Testis (tissue), 5 donors: ENCODE measurements at places on chromosomes 16 and 17. TPM values are rescaled to one million over a fixed set of nuclear protein-coding genes. Genes with fewer than 3 reads are reported as not detected.

The ZNF267 gene
- total RNA-seq = 18.7 TPM

The BEAN1 gene
- total RNA-seq = 6.1 TPM

The NPIPB4 gene
- 160 TPM for total RNA-seq

The RPTOR gene
- 56.6 TPM for total RNA-seq

The KRT24 gene
- not detected for total RNA-seq

The SEZ6L2 gene
- total RNA-seq = 57.5 TPM

The TRIM72 gene
- total RNA-seq = 0.50 TPM

The CAPN15 gene
- 115 TPM for total RNA-seq

The QRICH2 gene
- 39.0 TPM for total RNA-seq

The NLE1 gene
- total RNA-seq = 14.6 TPM

The ITGAX gene
- total RNA-seq = 2.8 TPM

The HOXB5 gene
- 0.71 TPM for total RNA-seq

The DOC2B gene
- total RNA-seq = 1.4 TPM

The PRR29 gene
- total RNA-seq = 12.2 TPM

The SMYD4 gene
- total RNA-seq = 23.0 TPM

The MT3 gene
- 4.6 TPM for total RNA-seq

The CRHR1 gene
- 1.9 TPM for total RNA-seq

GRCh38 chr16:67240506-67240905 is 6.8 kb downstream of the FHOD1 start:
- no peak overlapping the region for H3K4me3 ChIP-seq
- H3K4me1 ChIP-seq = peaks cover 34% of the 10 kb centered on the region
- DNase-seq = no peak
- H3K27me3 ChIP-seq = no peaks in the 10 kb centered on the region
- no peaks in the 10 kb centered on the region for H3K36me3 ChIP-seq
- peak overlapping the region; percentile 75 for H3K27ac ChIP-seq

- H3K27ac ChIP-seq = no peak overlapping the region
- no peaks in the 10 kb centered on the region for H3K36me3 ChIP-seq
- no peak for DNase-seq
- H3K4me1 ChIP-seq = peaks cover 20% of the 10 kb centered on the region
Observed at GRCh38 chr17:81197409-81197795, 25.4 kb downstream of the CEP131 start.

- H3K27ac ChIP-seq = no peak overlapping the region
- H3K27me3 ChIP-seq = no peaks in the 10 kb centered on the region
- H3K4me3 ChIP-seq = no peak overlapping the region
- no peaks in the 10 kb centered on the region for H3K4me1 ChIP-seq
- no peaks in the 10 kb centered on the region for H3K36me3 ChIP-seq
- DNase-seq = no peak
Observed at GRCh38 chr16:16988963-16989362, 481.8 kb downstream of the XYLT1 start.

- H3K27ac ChIP-seq = no peak overlapping the region
- DNase-seq = no peak
- H3K36me3 ChIP-seq = no peaks in the 10 kb centered on the region
- H3K4me3 ChIP-seq = no peak overlapping the region
- no peaks in the 10 kb centered on the region for H3K4me1 ChIP-seq
Observed at GRCh38 chr17:28142305-28142704, 99.8 kb downstream of the NLK start.

DNA sequence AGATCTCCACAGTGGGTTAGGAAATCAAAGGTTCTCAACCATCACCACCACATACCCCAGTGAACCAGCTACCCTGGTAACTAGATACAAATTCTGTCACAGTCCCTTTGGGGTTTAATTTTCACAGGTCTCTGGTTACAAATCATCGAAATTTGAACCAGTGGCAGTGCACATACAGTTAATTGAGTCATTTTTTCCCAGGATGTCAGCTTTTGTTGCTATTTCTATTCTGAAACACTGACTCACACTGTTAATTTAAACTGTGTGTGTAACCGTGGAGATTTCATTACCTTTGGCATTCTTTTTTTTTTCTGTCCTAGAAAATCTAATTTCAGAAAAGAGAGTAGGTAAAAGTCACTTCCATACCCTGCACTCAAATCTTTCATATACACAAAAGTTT is 511.5 kb downstream of the TOX3 start:
- H3K4me3 ChIP-seq = no peak overlapping the region
- H3K27me3 ChIP-seq = no peaks in the 10 kb centered on the region
- no peak overlapping the region for H3K27ac ChIP-seq
- H3K36me3 ChIP-seq = no peaks in the 10 kb centered on the region
- H3K4me1 ChIP-seq = no peaks in the 10 kb centered on the region

DNA sequence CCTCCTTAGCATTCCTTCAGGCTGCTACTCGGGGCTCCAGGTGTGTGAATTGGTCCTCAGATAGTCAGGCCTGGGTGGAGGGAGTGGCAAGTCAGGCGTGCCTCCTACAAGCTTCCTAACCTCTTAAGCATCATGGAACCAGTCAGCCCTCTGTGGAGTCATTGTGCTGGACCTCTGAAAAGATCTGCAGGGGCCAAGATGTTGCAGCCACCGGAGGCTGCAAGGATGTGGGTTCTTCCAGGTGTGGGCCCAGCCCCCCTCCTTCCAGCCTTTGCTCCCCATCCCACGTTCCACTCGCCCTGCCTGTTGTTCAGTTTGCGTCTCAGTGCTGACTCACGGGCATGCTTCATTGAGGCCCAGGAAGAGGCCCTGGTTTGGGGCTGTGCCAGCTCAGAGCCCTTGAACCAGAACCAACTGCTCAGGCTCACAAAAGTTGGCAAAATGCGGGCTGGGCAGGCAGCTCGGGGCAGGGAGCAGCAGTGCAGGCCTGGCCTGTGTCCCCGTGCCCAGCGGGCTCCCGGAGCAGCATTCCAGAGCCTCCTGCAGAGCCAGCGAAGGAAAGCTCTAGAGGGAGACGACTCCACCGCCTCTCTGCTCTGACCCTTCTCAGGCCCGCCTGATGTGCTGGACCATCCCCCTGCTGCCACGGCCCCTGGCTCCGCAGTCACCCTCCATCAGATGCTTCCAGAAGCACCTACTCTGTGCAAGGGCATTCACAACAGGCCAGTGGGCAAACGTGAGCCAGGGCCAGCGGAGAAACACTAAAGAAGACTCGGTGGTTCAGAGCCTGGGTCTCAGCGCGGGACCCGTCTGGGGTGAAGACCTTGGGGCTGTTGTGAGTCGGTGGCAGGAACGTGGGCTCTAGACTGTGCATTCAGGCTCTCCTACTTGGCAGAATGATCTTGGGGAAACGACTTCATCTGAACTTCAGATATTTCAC is 7.5 kb downstream of the LDHD start:
- peaks cover 42% of the 10 kb centered on the region for H3K4me1 ChIP-seq
- DNase-seq = peak; percentile 92
- no peak overlapping the region for H3K4me3 ChIP-seq
- no peaks in the 10 kb centered on the region for H3K27me3 ChIP-seq
- H3K36me3 ChIP-seq = no peaks in the 10 kb centered on the region

DNA sequence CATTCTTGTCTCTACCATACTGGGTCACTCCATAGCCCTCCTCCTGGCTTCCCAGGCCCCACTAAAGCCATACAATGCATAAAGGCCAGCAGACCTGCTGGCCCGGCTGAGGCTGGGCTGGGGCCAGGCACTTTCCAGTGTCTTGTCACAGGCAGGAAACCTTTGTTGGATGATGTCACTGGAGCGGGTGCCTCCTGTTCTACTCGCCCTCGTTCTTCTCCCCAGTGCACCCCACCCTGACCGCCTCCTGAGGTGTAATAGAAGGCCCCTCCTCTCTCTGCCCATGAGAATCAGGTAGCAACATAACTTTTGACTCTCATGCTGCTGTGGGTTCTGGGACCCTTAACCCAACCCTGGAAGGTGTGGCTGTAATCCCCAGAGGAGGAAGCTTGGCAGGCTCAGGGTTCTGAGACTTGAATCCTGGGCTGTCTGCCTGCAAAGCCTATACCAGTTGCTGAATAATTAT is 54.2 kb upstream of the IL34 start:
- H3K27me3 ChIP-seq = no peaks in the 10 kb centered on the region
- peak overlapping the region; percentile 53 for H3K27ac ChIP-seq
- no peak overlapping the region for H3K4me3 ChIP-seq
- no peaks in the 10 kb centered on the region for H3K36me3 ChIP-seq
- peak; percentile 57 for DNase-seq

GRCh38 chr17:7834542-7834956 is 532 bp downstream of the KDM6B start:
- H3K27me3 ChIP-seq = no peaks in the 10 kb centered on the region
- H3K4me3 ChIP-seq = peak overlapping the region; percentile 91
- peak overlapping the region; percentile 99 for H3K27ac ChIP-seq

- H3K27ac ChIP-seq = no peak overlapping the region
- H3K27me3 ChIP-seq = no peaks in the 10 kb centered on the region
- H3K4me3 ChIP-seq = no peak overlapping the region
- DNase-seq = no peak
Observed at GRCh38 chr16:87926246-87927194, 9.8 kb downstream of the CA5A start.

DNA sequence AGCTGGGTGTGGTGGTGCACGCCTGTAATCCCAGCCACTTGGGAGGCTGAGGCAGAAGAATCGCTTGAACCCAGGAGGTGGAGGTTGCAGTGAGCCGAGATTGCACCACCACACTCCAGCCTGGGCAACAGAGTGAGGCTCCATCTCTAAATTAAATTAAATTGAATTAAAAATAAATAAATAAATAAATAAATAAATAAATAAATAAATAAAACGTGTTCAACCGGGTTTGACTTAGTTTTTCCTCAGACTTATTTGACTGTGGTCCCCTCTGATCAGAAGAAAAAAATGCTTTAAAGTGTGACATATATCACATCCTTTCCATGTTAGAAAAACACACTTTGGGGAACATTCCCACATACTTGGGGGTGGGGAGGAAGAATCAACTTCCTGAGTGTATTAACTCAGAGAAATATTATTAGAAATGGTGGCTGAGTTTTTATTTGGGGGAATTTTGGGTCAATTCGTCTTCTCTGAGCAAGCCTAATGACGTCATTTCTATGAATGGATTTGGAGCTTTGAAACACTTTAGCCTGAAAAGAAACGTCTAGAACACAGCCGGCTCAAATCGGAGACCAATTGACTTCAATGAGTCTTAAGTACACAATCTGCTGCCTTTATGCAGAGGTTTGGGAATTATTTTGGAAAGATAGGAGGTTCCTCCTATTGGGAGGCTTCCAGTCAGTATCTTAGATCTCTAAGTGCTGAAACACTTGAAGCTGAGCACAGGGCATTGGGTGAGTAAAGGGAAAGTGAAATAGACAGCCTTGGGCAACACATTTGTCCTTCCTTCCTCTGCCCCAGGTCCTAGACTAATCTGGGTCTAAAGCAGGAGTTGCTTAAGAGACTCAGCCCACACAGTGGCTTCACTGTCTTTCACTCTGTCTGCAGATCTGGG is 132.6 kb downstream of the PITPNC1 start:
- no peaks in the 10 kb centered on the region for H3K27me3 ChIP-seq
- H3K36me3 ChIP-seq = no peaks in the 10 kb centered on the region
- peaks cover 8% of the 10 kb centered on the region for H3K4me1 ChIP-seq
- peak overlapping the region; percentile 60 for H3K27ac ChIP-seq
- H3K4me3 ChIP-seq = no peak overlapping the region

GRCh38 chr17:78567991-78568390 is 9.2 kb downstream of the DNAH17 start:
- H3K27ac ChIP-seq = no peak overlapping the region
- H3K27me3 ChIP-seq = no peaks in the 10 kb centered on the region
- no peak overlapping the region for H3K4me3 ChIP-seq
- H3K4me1 ChIP-seq = no peaks in the 10 kb centered on the region
- no peak for DNase-seq
- no peaks in the 10 kb centered on the region for H3K36me3 ChIP-seq

DNA sequence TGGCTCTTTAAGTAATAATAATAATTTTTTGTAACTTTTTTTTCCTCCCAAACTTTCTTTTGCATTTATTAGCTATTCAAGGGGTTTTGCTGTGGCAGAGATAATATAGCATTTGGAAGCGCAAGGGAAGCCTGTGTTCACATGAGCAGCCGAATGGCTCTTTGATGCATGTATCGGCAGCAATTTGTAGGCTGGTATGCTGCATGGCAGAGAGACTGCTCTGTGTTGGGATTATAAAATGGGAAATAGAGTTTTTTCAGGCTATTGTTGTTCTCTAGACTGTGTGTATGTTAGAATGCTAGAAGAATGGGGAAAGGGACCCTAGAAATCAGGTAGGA is 94.6 kb upstream of the SALL1 start:
- no peaks in the 10 kb centered on the region for H3K36me3 ChIP-seq
- H3K27me3 ChIP-seq = no peaks in the 10 kb centered on the region
- no peak overlapping the region for H3K27ac ChIP-seq
- no peaks in the 10 kb centered on the region for H3K4me1 ChIP-seq
- no peak overlapping the region for H3K4me3 ChIP-seq
- DNase-seq = no peak

DNA sequence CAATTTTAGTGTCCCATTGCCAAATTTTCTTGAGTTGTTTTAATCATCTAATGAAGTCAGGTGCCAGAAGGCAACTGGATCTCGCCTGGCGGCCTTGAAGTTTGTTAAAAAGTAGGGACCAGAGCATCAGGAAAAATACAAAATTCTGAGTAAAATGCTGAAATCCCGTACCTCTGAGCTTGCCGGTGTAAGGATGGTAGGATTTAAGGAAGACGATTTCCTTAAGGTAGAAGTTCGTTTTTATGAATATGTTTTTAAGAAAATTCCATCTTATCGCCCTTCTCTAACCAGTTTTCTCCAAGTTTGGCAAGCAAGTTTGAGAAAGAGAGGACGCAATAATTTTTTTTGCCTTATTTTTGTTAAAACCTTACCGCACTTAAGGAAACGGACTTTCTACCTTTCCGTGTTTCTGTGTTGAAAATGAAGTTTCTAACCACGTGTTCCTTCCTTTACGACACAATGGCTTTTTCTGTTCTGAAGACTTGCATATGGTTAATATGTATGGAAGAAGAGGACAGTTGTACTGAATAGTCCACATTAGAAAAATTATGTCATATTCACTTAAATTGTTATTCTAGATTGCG is 748 bp downstream of the ATF7IP2 start:
- H3K27ac ChIP-seq = peak overlapping the region; percentile 88
- peak overlapping the region; percentile 84 for H3K4me3 ChIP-seq
- no peaks in the 10 kb centered on the region for H3K27me3 ChIP-seq
- no peaks in the 10 kb centered on the region for H3K36me3 ChIP-seq
- no peak for DNase-seq
- H3K4me1 ChIP-seq = no peaks in the 10 kb centered on the region

- H3K4me1 ChIP-seq = peaks cover 22% of the 10 kb centered on the region
- H3K36me3 ChIP-seq = no peaks in the 10 kb centered on the region
- no peak overlapping the region for H3K27ac ChIP-seq
- no peaks in the 10 kb centered on the region for H3K27me3 ChIP-seq
- no peak overlapping the region for H3K4me3 ChIP-seq
Observed at GRCh38 chr16:67770346-67770991, 35.9 kb downstream of the RANBP10 start.

DNA sequence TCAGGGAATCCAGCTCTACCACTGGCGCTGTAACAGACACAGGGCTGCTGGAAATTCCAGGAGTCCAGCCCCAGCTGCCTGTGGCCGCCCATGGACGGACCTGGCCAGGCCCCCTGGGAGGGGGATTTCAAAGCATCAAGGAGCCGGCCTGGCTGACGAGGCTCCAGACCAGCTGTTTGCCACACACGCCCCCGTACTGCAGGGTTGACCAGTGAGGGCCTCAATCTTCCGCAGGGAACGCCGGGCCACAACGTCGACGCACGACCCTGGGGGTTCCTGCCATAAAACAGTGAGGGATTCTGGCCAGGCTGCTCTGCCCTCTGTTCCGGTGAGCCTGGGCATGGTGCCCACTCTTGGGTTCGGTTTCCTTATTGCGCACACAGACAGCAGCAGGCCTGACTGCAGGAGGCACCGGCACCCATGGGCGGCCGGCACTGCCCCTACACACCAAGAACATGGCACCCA is 3.7 kb downstream of the LMF1 start:
- peaks cover 12% of the 10 kb centered on the region for H3K4me1 ChIP-seq
- H3K36me3 ChIP-seq = no peaks in the 10 kb centered on the region
- DNase-seq = no peak
- no peak overlapping the region for H3K27ac ChIP-seq
